Activated naive CD8-positive, alpha-beta T cell treated with anti-CD3 and anti-CD28 coated beads, Interleukin-2, amount 50 U/mL, for 24 hours (primary cell): ENCODE measurements at places on chromosomes 6 and 20.

DNA sequence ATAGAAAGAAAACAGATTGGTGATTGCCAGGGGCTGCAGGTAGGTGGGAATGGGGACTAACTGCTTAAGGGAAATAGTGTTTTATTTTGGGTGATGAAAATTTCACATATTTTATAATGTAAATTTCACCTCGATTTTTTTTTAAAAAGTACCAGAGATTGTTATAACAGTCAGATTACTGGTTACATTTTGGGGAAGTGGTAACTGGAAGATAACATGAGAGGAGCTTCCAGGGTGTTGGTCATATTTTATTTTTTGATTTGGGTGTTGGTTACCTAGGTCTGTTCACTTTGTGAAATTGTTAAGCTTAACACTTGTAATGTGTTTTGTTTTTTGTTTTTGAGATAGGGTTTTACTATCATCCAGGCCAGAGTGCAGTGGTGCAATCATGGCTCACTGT lies 17.2 kb upstream of the CRIP3 start:
- no peak for DNase-seq

- DNase-seq = no peak
Observed at GRCh38 chr6:111658462-111659154, 52.9 kb upstream of the TRAF3IP2 start.

- no peak for DNase-seq
Observed at GRCh38 chr6:131331873-131332781, 196.9 kb downstream of the AKAP7 start.

- DNase-seq = no peak
Observed at GRCh38 chr20:44070139-44070900, 116.7 kb downstream of the JPH2 start.

DNA sequence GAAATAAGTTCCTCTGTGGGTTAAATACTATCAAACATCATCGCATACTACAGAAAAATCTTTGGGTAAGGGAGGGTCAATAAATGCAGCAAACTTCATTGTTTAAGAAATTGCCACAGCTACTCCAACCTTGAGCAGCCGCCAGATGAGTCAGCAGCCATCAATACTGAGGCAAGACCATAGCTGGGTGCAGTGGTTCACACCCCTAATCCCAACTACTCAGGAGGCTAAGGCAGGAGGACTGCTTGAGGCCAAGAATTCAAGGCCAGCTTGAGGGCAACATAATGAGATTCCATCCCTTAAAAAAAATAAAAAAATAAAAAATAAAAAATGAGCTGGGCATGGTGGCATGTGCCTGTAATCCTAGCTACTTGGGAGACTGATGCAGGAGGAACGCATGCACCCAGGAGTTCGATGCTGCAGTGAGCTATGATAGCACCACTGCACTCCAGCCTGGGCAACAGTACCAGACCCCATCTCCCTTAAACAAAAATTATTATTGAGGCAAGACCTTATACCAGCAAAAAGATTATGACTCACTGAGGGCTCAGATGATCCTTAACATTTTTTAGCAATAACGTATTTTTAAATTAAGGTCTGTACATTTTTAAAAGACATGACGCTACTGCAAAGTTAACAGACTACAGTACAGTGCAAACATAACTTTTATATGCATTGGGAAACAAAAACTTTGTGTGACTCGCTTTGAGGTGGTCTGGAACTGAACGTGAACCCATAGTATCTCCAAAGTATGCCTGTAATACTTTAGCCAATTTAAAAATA lies 8.8 kb downstream of the SRPK1 start:
- DNase-seq = no peak

GRCh38 chr20:21238818-21239536 lies 64.2 kb upstream of the XRN2 start:
- DNase-seq = no peak

GRCh38 chr6:2531426-2532215 lies 219.1 kb downstream of the MYLK4 start:
- no peak for DNase-seq

GRCh38 chr6:169935861-169936260 lies 184.4 kb downstream of the ERMARD start:
- DNase-seq = no peak

DNA sequence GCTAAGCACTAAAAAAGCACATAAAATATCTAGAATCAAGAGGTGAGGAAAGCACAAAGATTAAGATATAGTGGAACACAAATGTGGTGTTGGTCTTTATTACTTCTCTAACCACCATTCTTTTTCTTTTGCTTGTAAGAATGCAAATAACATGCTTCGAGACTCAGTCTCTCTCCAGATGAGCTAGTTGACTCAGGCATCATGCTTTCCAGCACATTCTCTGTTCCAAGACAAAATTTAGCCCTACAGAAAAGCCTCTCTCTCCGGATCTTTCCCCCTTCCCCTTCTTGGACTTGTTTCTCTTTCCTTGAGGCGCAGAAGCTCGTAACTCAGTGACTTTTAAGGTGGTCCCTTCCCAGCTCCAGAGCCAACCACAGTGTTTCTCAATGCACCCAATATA lies 91.0 kb downstream of the FNDC1 start:
- DNase-seq = no peak

DNA sequence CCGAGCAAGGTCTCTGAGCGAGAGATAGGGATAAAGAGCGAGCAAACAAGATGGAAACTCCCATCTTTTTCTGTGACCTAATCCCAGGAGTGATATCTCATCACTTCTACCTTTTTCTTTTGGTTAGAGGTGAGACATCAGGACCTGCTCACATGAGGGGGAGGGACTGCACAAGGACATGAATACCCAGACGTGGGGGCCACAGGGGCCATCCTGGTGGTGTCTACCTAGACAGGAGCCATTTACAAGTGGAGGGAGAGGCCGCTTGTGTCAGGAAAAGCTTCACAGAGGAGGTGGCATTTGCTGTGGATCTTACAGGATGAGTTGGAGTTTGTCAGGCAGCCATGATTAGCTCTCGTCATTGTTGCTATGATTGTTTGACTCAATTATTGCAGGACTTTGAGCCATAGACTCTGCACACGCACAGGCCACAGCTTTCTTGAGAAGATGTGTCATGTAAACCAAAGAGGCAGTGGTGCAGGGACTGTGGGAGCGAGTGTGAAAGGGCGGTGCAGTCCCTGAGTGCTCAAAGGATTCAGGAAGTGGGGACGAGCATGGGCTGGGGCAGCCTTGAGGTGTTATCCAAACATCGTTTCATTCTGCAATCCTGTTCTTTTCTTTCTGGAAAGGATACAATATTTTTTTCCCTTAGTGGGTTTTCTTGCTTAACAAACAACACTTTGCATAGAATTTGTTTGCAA lies 7.7 kb downstream of the NPEPL1 start:
- no peak for DNase-seq

GRCh38 chr6:28943557-28944411 lies 20.0 kb upstream of the TRIM27 start:
- DNase-seq = peak; percentile 87

DNA sequence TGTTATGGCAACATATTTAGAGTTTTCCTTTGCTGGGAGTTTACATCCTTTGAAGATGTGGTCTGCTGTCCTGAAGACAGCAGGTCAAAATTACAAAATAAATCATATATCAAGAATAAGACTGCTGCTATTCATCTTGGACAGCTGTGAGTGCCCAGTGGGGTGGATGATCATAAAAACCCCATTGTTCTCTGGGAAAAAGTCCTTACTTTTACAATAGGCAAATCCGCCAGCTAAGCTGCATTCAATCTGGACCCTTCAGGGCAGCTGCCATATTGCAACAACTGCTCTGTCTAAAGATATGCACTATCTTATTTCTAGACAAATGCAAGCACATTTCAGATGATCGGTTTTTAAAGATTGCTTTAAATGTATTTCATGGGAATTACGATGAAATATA lies 19.4 kb downstream of the CASS4 start:
- DNase-seq = no peak

GRCh38 chr20:46349035-46349741 lies 40.9 kb upstream of the CDH22 start:
- peak; percentile 62 for DNase-seq

DNA sequence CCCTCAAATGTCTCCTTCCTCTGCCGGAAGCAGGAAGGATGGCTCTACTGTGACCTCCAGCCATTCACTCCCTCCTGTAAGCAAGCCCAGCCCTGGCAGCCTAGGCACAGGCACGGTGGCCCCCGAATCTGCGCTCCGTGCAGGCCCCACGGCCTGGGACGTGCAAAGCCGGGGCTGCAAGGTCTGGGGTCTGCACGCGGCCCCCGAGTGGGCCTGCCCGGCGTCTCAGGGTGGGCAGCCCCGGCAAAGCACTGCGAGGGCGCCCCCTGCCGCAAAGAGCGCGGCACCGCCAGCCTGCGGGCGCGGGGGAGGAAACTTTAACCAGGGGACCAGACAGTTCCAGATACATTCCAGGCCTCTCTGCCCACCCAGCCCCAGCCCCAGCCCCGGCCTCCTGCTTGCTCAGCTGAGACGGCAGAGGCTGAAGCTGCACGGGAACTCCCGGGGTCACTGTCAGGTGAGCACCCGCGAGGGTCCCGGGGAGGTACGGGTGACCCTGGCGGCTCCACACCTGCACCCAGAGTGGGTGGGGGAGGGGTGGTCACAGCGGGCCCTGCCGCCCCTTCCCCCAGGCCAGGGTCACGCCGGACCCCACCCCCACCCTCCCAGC lies 98.8 kb downstream of the ASXL1 start:
- peak; percentile 56 for DNase-seq

GRCh38 chr6:74964871-74965441 lies 240.9 kb downstream of the COL12A1 start:
- DNase-seq = no peak

GRCh38 chr20:8020314-8021079 lies 936 bp upstream of the TMX4 start:
- no peak for DNase-seq

DNA sequence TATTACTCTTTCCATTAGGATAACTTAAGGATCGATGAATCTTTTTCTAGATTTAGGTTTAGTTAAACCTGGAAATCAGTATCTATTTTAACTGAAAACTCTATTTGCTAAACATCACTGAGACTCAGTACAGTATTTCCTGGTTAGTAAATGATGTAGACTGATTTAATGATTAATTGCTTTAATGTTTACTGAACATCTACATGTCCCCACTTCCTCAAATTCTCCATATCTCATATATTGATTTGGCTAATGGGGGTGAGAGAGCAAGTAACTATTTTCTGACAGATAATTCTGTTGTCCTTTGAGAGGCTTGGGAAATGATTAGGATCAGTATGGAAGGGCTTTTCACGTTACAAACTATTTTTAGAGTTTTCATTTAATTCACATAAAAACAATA lies 10.3 kb downstream of the MKKS start:
- DNase-seq = no peak
